ENCODE measurements at places on chromosomes 7 and 10.
A peak's percentile ranks its signal among the peaks of the same experiment; 100 is the strongest.

GRCh38 chr10:52212062-52212461 is 102.0 kb upstream of the DKK1 start:
- DNase-seq = peak; percentile 29

- DNase-seq = no peak
Observed at GRCh38 chr10:122142641-122143237, 128.4 kb upstream of the BTBD16 start.

- DNase-seq = no peak
Observed at GRCh38 chr10:112650588-112651030, 203.6 kb downstream of the VTI1A start.

DNA sequence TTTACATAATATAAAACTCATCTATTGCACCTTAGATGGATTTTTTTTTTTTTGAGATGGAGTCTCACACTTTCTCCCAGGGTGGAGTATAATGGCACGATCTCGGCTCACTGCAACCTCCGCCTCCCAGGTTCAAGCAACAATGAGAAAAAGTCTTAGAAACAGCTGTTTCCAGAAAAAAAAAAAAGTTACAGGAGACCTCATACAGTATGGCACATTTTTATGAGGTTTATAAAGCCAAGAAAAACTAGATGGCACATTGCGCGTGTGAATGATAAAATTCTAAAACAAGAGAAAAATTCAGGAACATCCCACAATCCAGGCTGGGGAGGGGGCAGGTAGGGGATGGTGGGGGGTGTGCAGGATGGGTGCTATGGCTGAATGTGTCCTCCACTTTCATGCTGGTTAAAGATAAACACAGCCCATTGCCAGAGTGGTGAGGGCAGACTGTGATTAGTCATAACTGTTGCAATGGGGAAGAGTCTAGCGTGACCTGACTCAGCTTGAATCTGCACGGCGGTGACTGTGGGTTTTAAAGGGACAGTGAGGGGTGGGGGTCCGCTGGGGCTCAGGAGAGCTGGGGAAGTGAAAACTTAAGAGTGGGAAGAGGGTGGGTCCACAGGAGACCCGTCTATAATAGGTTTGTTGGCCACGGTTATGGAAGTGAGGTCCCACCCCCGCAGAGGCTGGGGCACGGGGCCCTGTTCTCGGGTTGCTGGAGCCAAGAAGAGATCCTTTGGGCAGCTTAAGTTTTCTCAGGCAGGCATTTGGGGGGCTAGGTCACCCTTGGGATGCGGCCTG is 11.9 kb upstream of the LRRC27 start:
- DNase-seq = peak; percentile 84

- no peak for DNase-seq
Observed at GRCh38 chr7:150973571-150974451, 4.3 kb downstream of the KCNH2 start.

DNA sequence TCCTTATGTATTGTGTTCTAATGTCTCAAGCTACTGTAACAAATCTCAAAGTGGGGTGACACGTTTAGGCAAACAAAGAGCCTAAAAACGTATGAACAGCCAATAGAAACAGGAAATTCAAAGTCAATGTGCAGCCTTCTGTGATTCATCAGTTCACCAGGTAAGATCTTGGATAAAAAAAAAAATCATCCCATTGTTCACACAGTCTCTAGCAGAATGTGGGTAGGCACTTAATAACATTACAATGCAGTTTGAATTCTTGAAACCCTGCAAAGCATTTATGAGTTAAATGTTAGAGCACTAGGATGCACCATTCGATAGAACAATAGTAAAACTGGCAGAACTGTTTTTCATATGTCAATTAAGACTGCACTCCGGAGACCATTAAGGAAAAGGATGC is 88.2 kb upstream of the HDAC9 start:
- DNase-seq = no peak

GRCh38 chr10:24465124-24465874 is 256.4 kb downstream of the KIAA1217 start:
- peak; percentile 83 for DNase-seq

- DNase-seq = no peak
Observed at GRCh38 chr10:78319371-78319770, 285.7 kb downstream of the RPS24 start.

DNA sequence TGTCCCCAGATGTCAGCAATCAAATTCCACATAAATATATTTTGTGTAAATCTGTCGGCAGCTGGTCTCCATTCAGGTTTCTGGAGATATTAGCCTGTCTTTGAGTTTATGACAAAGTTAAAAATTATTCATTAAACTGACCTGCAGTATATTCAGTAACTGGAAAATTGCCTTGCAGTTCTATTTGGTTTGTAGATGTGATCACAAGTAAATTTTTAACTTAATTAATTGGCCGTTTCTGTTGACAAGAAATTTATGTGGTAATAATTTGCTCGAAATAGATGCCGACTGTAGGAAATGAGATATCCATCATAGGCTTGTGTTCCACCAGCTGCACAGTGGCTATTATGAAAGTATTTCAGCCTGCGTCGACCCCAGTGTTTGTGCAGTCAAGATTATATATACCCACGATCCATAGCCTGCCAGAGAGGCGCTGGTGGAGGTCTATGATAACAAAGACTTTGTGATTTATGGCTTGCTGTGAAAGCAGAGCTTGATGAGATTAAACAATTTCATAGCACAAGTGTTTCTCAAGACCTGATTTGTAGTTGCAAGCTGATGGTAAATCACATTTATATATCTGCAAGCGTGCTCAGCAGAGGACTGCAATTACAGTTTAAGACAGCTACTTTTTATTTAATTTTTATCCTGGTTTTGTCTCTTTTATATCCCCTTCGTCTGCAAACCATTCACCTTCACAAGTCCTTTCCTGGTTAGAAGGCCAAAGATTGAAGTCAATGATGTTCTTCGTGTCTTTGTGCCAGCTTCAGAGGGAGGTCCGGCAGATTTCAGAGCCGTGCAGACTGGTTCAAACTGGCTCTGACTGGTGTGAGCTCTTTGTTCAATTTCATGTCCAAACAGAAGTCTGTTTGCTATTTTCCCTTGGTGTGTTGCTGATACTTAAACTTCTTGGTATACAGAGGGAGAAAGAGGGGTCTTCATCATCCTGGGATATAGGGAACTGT is 850.9 kb downstream of the LRMDA start:
- DNase-seq = no peak

DNA sequence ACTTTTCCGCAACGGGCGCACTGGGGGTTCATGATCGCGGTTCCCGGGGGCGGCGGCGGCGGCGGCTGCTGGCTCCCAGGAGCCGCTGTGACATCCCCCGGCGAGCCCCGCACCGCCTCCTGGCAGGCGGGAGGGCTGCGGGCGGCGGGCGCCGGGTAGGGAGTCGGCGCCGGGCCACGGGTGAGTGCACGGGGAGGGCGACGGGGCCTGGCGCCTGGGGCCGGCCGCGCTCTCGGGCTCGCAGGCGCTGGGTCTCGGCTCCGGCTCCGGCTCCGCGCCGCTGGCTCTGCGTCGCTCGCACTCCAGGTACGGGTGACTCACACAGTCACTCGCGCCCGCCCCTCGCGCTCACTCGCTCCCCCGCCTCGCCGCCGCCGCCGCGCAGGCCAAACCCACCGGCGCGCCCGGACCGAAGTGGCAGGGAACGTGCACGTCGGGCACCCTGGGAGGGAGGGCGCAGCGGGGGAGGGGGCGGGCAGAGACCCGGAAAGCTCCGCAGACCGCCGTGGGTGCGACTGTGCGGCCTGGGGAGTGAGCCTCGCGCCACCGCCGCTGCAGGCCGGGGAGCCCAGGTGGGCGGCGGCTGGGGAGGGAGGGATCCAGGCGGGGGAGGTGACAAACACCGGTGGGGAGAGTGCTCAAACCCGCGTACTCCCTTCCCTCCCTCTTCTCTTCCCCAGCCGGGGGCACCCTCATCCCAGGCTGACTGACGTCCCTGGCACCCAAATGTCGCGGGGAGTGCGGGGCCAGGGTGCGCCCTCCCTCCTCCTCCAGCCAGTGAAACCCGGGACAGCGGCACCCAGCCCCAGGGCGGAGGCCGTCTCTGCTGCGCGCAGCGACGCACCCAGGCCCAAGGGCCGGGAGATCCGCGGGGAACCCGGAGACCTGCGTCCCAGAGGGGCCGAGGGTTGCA is 276.9 kb upstream of the NEBL start:
- no peak for DNase-seq

- DNase-seq = no peak
Observed at GRCh38 chr7:158366346-158366745, 221.3 kb downstream of the PTPRN2 start.

- no peak for DNase-seq
Observed at GRCh38 chr7:32364581-32364980, 125.6 kb downstream of the LSM5 start.

DNA sequence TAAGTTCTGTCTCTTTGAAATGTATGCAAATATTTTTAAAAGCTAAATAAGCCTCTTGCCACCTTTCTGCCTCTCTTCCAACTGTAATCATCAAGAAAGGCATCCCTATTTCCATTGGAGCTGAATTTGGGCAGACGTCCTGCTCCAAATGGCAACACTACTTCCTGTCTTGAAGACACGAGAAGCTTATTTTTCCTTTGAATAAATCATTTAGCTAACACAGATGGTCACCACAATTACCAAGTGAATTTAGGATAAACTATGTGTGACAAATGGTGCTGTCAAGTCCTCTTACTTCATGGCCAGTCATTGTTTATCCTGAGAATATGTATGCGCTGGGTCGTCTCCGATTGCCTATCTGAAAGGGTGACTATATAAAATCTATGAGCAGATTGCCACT is 268.0 kb downstream of the ANKRD7 start:
- DNase-seq = no peak

DNA sequence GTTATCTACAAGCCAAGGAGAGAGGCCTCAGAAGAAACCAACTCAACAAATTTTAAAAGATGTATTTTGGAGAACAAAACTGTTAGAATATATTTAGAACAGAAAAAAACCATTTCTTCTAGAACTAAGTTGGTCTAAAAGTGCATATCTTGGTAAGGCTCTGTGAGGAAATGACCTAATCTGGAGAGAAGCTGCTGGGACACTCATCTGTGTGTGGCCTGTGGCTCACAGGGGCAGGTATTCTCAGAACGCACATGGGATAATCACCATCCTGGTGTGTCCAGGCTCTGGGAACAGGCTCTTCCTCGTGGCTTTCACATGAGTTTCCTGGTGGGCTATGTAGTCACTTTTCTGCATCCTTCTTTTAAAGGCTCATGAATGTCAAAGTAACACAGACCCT is 38.1 kb upstream of the PRSS1 start:
- DNase-seq = no peak

DNA sequence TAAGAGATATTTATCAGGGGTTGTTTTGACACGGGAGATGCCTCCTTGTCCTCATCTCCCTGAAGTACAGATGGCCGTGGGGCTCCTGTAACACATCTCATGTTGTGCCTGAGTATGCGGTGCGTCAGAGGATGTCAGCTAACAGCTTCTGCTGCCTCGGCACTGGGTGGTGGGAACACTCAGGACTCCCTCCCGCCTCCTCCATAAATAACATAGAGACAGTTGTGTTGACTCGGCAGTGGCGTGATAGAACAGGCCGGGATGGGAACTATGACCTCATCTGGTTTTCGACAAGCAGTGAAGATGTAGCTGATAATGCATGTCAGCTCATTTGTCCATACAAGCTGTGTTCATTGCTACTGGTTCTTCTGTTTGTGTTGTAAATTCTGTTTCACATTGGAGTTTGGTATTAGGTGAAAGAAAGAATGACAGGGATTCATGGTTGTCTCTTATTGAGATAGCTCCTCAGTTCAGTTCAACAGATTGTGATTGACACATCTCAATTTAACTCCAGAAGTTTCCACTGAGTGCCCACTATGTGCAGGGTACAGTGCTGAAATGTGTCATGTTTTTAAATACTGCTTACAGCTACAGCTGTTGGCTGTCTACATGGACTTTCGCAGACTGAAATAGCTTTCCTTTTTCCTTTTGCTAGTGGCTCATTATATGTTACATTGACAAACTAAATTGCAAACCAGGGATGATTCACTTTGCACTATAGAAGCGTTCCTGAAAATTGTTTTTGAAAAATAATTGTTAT is 87.4 kb downstream of the CHN2 start:
- DNase-seq = no peak

DNA sequence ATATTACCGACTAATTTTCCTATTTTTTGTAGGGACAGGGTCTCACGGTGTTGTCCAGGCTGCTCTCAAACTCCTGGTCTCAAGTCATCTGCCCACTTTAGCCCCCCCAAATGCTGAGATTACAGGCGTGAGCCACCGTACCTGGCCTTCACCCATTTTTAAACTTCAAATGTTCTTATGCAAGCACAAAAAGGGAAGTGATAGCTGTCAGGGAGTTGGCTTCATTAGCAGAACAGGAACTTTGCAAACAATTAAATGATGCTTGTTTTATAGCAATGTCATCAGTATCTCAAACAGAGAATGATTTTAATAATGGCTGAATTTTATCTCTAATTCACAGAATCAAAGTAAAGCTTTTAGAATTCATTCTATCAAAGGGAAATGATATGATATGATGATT is 49.8 kb upstream of the FAM171A1 start:
- no peak for DNase-seq

- DNase-seq = no peak
Observed at GRCh38 chr7:130957137-130957513, 223.1 kb upstream of the KLF14 start.

GRCh38 chr10:89550509-89550908 is 15.1 kb upstream of the SLC16A12 start:
- DNase-seq = no peak

- DNase-seq = no peak
Observed at GRCh38 chr7:140239653-140239935, 62.8 kb upstream of the KDM7A start.

GRCh38 chr10:101216207-101217043 is 12.8 kb downstream of the LBX1 start:
- no peak for DNase-seq

- DNase-seq = no peak
Observed at GRCh38 chr7:18693816-18694215, 198.3 kb downstream of the HDAC9 start.

DNA sequence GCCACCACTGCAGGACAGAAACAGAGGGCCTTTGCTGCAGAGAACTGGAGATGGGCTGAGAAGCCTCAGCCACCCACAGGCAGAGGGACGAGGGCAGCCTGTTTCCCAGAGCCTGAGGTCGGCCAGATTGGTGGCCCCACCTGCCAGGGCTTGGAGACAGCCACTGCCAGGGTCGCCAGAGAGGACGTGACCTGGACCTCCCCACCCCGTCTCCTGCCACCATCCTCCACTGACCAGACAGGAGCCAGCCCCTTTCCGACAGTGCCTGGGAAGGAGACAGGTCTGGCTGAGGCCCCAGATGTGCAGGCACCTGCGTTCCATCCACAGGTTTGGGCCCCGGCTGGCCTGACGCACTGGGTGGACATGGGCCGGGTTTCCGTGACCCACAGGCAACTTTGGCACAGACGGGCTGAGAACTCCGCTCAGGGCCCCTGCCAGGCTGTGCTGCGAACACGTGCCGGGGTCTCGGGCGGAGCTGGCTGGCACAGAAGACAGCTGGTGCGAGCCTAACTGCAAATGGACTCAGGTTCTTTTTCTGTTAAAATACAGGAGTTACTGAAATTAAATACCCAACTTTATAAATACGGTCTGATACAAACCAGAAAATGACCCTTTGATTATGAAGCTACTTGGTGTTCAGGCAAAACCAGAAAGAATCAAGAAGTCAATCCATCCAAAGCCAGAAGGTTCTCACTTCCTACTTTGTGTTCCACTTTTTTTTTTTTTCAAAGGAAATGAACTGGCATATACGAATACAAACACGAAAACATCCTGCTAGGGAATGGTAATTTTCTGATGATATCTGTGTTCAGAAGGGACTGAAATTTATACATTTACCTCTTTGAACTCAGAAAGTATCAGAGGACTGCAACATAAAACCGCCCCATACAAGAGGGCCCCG is 6.9 kb downstream of the COX19 start:
- no peak for DNase-seq
